ENCODE measurements at places on chromosomes 5 and 9.

DNA sequence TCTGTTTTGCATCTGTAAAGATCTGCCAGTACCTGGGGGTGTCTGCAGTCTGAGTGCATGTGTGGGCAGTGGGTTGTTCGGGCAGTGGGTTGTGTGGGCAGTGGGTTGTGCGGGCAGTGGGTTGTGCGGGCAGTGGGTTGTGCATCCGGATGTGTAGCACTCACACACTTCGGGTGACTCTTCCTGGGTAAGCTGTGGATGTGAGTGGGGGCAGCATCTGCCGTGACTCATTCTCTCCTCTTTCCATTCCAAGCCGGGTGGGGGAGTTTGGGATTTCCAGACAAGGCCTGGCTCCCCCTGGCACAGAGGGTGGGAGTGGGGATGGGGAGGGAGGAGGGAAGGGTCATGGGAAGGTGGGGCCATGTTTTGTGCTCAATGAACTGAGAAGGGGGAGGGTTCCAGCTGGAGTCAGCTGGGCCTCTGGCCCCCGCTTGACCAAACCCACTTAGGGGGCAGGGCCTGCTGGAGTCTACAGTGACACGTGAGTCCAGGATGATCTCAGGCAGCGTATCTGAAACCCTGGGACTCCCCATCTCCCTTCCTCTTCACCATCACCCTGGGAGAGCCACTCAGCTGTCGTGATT is 8.3 kb downstream of the CRB2 start:
- DNase-seq: no peak

DNA sequence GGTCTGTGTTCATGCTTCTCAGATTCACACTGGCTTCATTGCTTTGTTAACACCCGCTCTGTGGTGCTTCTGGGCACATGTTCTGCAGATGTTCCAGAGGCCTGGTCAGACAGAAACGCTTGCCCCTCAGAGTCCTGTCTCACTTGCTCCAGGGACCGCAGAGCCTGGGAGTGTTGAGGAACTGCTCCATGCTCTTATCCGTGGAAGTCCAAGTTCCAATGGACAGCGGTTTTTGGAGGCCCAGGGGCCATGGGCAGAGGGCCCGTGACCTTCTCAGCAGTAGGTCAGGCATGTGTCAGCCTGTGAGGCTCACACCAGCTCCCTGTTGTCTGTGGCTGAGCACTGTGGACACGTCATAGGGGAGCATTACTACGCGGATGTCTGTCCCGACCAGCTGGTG is 364.7 kb upstream of the IRX1 start:
- no peak for DNase-seq

GRCh38 chr9:107932601-107933000 is 443.0 kb upstream of the KLF4 start:
- DNase-seq: no peak

DNA sequence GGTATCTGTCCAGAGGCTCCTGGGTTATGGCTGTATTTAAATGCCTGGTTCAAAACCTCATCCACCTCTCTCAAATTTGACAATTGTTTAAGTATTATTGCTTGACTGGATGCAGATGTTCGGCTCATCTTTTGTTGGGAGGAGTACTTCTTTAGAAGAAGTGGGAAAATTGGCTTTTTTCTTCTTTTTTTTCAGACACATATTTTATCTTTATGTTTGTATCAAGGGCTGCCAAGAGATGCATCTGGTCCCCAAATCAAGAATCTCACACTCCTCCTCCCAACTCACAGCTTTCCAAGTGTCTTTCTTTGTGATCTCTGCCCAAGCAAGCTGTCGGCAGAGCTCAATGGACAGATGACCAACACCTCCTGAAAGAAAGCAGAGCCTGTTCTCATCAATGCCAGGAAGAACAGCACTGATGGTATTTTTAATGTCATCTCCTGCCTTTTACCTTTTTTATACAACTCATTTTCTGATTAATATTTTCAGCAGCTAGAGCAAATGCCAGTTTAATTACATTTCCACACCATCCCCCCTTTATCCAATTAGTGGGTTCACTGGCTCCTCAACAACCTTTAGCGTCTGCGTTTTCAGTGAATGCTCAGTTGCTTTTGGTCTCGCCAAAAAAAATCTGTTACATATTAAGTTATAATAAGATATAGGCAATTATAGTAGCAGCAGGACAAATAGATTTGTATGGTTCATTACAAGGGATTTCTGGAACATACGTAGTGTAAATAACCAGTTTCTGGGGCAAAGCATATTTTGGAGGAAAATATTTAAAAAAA is 110.3 kb upstream of the SLIT3 start:
- DNase-seq: no peak

- no peak for DNase-seq
Measured at GRCh38 chr5:168773226-168773625, 194.1 kb upstream of the PANK3 start.

DNA sequence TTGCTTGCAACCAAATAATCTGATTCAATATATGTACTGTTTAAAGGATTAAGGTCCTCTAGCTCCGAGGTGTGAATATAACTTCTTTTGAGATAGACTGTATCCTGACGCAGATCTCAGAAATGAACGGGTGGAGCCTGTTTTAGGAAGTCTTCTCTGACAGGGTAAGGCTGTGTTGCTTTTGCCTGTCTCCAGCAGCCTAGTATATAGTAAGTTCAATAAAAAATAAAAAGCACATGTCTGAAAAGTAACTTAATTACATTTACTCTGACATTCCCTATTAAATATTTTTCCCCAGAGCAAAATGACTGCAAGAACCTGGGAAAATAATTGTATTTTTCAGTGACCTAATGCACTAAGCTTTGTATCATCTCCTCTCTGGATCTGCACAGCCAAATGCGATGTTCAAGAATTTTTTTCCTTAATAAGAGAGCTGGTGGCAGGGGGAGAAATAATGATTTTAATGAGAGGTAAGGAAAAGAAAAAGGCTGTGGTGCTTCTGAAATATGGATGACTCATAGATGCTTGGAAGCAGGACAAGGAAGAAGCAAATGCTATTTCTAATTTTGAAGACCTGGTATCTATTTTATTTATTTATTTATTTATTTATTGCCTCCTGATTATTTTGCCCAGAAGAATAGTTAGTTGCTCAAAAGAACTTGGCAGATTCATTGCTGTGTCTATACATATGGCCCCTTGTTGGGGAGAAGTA is 7.3 kb downstream of the PPP3R2 start:
- no peak for DNase-seq

- DNase-seq: no peak
Measured at GRCh38 chr5:62198421-62198820, 107.6 kb upstream of the KIF2A start.

DNA sequence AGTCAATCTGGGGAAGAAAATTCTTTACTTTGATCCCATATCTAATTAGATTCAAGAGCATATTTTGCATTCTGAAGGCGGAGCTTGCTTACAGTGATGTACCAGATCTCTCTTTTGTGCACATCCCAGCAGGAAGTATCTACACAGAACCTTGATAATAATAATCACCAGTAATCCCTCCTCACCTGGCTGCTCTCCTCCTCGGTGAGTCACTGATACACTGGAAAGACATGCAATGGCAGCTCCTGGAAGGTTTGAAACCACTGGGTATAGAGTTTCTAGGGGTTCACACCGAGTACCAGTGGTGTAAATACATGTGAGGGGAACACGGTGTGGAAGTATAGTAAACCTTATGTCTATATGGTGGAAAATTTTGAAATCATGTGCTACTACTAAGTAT is 205.5 kb upstream of the TARS1 start:
- DNase-seq: no peak

DNA sequence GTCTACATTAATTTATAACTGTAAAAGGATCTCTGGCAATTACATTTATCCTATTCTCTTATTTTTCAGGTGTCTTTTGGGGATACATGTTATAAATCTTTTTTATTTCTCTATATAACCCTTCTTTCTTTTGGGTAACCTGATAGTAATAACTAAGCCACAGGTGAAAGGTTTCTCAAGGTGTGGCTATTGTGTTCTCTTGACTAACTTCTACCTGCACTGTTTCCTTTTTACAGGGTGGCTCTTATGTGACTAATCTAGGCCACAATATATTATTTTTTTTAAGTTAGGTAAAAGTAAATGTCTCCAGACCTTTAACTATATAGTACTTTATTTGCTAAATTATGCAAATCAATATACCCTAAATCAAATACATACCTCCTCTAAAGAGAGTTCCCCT is 193.2 kb downstream of the EFNA5 start:
- no peak for DNase-seq

DNA sequence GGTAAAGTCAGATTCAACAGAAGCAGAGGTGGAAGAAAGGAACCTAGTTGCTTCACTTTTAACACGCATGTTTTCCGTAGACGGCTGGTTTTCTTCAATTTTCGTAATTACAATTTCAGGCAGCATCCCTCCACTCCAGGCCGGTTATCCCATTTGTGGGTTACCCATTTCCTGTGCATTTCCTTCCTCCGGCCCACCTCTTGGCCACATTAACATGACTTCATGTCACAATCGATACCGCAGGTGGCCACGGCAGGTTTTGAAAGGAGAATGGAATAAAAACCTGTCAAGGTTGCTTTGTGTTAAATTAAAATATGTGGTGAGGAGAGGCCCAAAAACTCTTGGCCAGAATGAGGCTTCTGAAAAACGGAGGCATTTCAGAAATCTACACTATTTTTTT is 130.2 kb downstream of the PCSK5 start:
- no peak for DNase-seq

DNA sequence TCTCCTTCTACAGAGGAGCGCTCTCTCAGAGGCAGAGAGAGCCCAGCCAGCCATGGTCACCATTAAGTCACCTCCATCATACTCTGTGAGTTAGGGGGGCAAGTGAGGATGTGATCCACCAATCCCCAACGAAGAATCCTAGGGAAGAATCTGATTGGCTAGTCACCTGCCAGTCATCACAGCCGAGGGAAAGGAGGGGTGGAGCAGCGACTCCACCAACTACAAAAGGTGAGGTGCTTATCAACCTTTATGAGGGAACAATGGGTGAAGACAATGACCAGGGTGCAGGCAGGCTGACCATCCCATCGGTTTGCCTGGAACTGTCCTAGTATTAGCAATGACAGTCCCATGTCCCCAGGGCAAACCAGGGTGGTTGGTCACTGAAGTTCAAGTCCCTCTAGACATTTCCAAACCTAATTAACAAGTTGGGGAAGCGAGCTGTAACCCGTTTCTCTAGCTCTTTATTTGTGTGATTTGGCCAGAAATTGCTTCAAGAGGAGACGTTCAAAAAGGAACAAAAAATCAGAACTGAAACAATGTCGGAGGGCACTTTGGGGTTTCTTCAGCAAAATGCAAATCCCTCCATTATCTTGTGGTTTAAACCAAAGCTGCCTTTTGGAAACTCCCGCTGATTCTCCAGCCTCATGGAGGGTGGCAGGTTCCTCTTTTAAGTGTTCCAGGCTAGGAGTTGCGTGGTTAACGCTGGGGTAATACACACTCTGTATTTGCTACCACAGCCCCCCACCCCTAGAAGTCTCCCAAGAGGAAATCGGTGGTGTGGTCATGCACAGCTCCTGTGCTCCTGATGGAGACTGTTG is 18.8 kb upstream of the FCN1 start:
- DNase-seq: no peak

GRCh38 chr5:150052956-150053712 is 33.2 kb downstream of the CSF1R start:
- no peak for DNase-seq

DNA sequence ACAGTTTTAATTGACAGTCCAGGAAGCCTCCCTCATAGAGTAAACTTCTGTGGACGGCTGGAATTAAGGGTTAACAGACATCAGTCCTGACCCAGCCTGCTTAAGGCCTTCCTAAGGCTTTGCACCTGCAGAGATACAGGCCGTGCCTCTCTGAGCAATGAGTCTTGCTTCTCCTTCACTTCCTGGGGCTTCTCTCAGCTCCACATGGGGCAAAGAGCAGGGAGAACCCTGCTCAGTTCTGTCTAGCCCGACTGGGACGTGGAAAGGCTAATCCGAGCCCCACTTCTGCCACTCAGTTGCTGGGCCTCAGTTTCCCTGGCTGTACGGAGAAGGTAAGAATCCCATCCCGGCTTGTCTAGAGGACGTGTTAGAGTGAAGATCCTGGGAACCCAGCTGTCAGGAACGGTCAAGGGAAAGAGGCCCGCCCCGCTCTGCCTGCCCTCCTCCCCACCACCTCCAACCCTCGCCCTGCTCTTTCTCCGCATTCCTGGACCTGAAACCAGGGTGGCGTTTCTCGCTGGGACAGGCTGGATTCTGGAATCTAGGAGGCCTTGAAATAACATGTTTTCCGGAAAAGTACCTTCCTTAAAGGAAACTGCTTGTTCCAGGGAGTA is 6.5 kb downstream of the SPAAR start:
- no peak for DNase-seq

- DNase-seq: no peak
Measured at GRCh38 chr9:33781736-33782135, 13.6 kb upstream of the PRSS3 start.

DNA sequence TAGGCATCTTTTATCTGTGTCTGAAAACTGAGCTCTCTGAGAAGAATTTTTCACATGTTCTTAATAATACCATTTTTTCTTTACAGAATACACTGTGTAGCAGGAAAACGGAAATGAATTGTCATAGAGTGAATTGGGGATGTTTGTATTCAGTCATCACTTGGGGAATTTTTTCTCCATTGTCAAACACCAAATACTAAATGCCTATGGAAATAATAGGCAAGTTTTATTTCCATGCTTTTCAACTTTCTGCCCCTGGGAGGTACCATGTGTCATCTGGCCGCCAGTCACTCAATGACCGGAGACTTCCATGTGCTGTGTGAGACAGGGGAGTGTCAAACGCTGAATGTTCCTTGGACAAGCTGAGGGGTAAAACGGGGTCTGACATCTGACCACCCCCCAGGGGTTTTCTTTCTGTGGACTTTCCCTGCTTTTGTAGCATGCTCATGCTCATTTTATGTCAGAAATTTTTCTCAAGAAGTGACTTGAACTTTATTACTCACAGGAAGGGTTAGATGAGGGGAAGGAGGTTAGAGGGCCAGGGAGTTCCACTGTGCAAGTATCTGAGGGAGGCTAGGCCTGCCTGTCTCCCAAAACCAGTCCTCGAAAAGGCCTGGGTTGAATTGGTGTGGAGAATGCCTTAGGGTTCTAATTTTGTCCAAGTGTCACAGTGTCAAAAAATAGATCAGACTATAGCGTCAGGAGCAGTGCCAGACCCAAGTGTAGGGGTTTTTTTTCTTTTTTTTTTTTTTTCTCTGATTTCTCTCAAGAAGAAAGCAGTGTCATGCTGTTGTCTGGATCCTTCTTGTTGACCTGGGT is 438.6 kb downstream of the AGTPBP1 start:
- no peak for DNase-seq

DNA sequence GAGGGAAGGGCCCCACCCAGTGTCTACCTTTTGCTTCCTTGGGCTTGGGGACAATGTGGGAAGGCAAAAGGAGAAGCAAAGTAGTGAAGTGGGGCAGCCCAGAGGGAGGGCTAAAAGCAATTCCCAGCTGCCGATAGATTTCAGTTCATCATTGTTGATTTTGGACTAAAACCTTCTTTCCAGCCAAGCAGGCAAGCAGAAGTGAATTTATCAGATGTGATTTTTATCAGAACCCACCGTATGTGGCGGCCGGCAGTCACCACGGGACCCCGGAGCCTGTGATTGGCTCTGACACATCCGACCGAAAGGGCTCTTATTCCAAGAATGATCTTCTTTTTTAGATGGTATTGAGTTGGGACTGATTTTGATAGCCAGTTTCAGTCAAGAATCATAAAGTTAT is 559.9 kb downstream of the PSAT1 start:
- no peak for DNase-seq

GRCh38 chr5:150303070-150303615 is 438 bp upstream of the ARSI start:
- DNase-seq: no peak
